Umbilical cord (tissue), 2 donors: ENCODE measurements at places on chromosomes 12 and 14.
A peak's percentile ranks its signal among the peaks of the same experiment; 100 is the strongest.

GRCh38 chr12:132462788-132463187 lies 27.2 kb upstream of the FBRSL1 start:
- no peak for DNase-seq

- DNase-seq = no peak
These were observed 12.0 kb downstream of the CFAP73 start for GRCh38 chr12:113161415-113162016.

- no peak for DNase-seq
These were observed 177.9 kb downstream of the MYRFL start for GRCh38 chr12:70002912-70003255.

DNA sequence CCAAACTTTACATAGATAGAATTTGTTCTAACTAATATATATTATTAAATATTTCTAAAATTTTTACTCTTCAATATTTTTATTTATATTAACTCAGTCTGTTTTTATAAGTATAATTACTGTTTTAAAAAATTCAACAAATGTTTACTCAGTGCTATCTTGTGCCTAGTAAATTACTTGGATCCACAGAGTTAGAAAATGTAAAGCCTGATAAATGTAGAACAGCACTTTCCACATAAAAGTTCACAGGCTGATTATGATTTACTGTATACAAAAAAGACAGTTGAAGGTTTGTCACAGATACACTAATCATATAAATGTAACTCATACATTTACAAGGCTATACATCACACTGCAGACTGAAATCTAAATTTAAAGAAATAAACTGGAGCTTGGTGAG lies 170.0 kb downstream of the FOXG1 start:
- no peak for DNase-seq

DNA sequence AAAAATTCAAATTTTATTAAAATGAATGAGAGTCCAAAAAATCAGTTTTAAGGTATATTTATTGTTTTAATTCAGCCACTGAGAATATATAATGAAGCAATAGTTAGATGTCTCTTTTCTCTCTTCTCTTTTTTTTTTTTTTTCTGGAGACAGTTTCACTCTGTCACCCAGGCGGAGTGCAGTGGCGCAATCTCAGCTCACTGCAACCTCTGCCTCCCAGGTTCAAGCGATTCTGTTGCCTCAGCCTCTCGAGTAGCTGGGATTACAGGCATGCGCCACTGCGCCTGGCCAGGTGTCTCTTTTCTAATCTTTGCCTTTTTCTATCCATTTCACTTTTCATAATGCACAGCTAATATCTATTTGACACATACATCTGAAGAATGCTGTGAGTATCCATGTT lies 307.1 kb upstream of the RGS6 start:
- no peak for DNase-seq

- no peak for DNase-seq
These were observed 425.2 kb upstream of the MIS18BP1 start for GRCh38 chr14:45678163-45678562.

- peak; percentile 74 for DNase-seq
These were observed 1.4 kb upstream of the HMGA2 start for GRCh38 chr12:65822732-65823512.

GRCh38 chr12:19125325-19125724 lies 4.2 kb upstream of the PLEKHA5 start:
- no peak for DNase-seq

GRCh38 chr12:102433304-102433703 lies 47.1 kb downstream of the IGF1 start:
- no peak for DNase-seq

DNA sequence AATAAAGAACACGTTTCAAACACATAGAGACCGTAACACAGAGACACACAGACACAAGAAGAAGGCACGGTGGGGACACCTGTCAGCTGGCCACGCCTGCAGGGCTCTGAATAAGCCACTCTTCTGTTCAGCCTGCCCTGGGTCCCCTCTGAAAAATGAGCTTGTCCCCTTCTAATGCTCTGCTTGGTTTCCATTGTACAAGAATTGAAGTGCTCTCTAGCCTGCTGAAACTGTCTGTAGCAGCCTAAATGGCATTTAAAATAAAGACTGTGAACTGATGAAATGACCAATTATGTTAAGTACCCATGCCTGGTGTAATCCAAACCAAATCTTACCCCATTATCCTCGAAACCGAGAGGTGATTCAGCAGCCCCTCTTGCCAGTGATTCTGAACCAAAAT lies 139.8 kb downstream of the FOXN3 start:
- DNase-seq = no peak

DNA sequence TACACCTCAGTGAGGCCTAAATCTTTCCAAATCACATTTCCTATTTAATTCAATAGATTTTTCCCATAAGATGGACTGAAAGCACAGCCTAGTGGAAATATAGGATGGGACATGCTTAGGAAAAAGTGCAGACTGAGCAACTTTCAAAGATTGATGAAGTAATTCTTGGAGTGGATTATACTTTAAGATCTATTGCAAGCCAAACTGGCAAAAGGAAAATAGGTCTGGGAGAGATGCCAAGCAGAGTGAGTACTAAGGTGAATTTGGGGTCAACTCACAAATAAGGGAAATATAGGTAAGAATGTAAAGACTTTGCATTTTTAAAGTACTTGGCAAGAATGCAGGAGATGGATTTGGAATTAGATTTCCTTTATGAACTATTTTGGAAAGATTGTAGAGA lies 170.2 kb upstream of the FOXG1 start:
- peak; percentile 1 for DNase-seq

DNA sequence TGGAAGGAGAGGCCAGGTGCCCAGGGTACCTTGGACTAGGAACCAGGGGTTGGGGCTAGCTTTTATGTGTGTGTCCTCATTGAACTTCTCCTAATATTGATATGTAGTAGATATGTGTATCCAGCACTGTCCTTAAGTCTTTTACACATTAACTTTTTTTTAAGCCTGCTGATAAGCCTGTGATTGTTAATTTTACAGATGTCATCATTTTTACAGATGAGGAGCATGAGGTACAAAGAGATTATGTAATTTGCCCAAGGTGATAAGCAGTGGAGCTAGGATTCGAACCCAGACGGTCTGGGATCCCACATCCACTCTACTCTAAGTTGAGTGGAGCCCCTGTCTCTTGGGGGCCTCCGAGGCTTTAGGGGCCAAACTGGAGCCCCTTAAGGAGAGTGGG lies 10.2 kb upstream of the NR4A1 start:
- DNase-seq = no peak

GRCh38 chr14:74824997-74825396 lies 50.9 kb downstream of the PROX2 start:
- DNase-seq = no peak

- peak; percentile 19 for DNase-seq
These were observed 287.0 kb upstream of the FKBP4 start for GRCh38 chr12:2507814-2508213.

DNA sequence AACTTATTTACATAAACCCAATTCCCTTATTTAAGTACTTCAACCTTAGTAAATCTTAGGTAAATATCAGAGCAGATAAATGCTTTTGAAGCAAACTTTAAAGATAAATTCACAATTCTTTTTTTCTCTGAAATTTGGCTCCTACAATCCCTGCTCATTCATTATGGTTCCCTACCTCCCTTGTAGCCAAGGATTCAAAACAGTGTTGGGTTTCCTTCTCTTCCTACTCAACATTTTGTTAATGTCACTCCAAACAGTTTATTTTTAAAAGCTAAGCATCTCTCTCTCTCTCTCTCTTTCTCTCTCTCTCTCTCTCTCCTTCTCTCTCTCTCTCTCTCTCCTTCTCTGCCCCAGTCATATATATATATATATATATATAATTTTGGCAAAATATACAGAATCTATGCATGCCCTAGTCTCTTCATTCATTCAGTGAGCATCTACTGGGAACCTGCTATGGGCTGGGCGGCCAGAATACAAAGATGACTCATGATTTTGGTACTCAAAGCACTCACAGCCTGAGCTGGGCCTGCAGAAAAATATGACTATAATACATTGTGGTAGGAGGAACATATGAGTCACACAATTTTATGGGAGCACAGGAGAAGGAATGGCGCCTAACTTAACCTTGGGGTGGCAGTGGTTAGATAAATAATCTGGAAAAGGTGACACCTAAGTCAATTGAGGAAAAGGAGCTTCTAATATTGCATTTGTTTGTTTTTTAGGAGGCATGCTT lies 123.7 kb upstream of the DHRS4 start:
- DNase-seq = peak; percentile 81

DNA sequence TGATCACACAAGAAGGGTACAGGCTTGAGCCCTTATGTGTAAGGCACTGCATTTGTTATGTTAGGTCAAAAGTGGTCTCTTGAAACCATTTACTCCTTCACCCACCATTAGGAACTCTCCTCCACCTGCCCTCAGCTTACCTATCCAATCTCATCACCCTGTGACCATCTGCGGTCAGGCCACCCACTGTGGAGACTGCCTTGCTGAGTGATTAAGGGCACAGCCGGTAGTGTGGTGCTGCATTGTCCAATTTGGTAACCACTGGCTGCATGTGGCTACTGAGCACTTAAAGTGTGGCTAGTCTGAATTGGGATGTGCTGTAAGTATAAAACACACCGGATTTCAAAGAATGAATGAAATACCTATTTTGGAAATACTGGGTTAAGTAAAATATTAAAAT lies 177.1 kb upstream of the PARP11 start:
- DNase-seq = no peak

- DNase-seq = no peak
These were observed 10.5 kb upstream of the C14orf93 start for GRCh38 chr14:23020143-23021128.

DNA sequence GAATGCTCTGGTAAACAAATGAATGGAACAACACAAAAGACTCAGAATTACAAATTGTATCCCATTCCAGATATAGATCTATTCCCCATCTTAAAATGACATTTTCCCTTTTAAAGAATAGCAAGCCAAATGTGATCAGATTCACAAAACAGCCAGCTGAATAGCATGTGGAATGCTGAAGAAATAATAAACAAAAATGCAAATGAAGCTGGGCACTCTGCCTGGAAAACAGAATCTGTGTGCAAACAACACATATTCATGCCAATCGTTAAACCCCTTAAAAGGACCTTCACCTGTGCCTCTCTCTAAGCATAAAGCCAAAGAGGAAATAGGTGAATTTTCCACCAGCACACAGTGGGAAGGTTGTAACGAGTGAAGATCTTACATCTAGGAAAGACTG lies 67.9 kb upstream of the PDZRN4 start:
- DNase-seq = no peak

DNA sequence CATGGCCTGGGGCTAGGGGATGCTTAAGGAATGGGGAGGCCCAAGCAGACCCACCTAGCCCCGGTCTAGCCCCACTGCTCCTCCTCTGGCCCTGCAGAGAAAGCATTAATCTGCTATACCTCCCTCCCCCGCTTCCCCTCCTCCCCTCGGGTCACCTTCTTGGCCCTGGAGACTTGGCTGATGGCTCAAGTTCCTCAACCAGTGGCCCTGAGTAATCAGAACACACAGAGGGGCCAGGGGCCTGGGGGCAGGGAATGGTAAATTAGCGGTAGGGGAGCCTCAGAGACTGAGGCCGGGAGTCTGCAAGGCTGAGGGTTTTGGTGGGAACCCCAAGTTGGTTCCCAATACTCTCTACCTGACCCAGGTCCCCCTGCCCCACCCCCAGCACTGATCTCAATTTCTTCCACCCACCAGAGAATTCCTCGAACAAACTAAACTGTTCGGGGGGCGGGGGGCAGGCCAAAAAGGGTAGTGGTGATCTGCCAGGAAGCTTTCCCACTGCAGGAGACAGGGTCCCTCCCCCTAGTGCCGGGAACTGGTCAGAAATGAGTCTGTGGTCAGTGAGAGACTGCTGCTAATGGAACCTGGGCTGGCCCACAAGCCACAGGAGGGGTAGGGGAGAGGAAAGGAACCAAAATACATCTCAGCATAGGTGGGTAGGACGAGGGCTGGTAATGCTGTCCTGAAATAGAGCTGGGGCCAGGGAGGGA lies 12.8 kb upstream of the SMARCD1 start:
- DNase-seq = no peak

GRCh38 chr12:5439788-5440300 lies 7.9 kb downstream of the NTF3 start:
- no peak for DNase-seq

GRCh38 chr12:11653215-11653753 lies 3.8 kb downstream of the ETV6 start:
- DNase-seq = no peak

DNA sequence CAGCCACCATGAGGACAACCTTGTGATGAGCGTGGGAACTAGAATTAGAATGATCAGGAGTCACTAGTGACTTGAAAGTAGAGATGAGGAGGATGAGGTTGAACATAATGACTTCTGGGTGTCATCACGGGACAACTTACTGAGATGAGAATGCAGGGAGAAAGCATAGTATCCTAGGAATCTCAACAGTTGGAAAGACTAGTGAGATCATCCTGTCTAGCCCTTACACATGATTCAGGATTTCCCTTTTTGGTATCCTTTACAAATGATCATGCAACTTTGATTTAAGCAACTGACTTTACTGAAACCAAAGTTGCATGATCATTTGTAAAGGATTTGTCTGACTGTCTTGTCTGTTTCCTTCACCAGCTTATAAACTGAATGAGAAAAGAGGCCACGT lies 51.8 kb upstream of the HIF1A start:
- DNase-seq = no peak

DNA sequence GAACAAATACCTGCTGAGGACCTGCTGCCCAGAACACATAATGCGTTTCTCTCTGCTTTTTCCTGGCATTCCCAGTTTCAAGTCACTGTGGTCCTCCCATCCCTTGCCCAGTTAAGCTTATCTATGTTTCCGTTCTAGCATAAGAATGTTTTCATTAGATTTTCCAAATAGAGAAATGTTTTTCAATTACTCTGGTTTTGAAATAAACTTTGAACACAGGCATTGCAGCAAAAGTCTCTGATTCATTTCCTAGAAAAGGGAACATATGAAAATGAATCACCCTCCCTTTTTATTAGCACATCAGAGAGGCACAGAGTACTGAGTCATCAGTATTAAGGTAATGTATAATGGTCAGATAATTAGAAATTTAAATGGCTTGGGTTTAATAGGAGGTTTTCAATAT lies 201.1 kb upstream of the TMEM260 start:
- DNase-seq = peak; percentile 23

- DNase-seq = no peak
These were observed 121.9 kb downstream of the EMP1 start for GRCh38 chr12:13318231-13319015.

GRCh38 chr14:96881713-96882112 lies 84.5 kb downstream of the VRK1 start:
- no peak for DNase-seq

DNA sequence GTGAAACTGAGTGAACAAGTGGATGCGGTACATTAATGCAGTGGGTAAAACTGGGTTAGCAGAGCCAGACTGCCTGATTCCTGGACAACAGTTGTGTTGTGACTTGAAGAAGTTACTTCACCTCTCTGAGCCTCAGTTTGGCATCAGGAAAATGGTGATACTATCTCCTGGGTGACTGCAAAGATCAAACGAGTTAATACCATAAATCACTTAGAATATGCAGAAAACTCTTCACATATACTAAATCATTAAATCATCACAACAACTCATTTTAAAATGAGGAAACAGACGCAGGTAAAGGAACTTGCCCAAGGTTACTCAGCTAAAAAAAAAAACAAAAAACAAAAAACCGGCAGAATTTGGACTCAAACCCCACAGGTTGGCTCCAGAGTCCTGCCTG lies 811 bp downstream of the MTERF2 start:
- DNase-seq = no peak
